ENCODE measurements at places on chromosomes 13 and 19.

DNA sequence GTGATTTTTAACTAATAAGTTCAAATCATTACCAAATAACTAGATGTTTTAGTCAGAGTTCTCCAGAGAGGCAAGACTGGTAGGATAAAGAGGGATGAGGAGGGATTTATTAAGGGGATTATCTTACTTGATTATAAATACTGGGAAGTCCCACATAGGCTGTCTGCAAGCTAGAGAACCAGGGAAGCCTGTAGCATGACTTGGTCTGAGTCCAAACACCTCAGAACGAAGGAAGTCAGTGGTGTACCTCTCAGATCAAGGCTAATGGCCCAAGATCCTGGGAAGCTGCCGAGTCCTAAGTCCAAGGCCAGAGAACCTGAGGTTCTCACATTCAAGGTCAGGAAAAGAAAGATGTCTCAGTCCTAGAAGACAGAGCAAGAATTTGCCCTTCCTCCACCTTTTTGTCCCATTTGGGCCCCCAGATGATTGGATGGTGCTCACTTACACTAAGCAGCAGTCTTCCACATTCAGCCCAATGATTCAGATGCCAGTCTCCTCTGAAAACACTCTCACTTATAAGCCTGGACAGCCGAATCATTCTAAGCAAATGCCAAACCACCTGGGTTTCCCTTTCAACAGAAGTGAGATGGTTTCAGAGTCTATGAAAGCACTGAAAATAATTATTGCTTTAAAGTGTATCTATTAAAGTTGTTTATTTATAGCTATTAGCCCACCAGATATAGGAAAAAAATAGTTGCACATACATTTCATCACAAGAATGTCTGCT is 1599.2 kb downstream of the OLFM4 start:
- DNase-seq, result no peak

GRCh38 chr13:21557995-21558394 is 46.0 kb downstream of the MICU2 start:
- DNase-seq, result no peak

GRCh38 chr19:36032251-36033104 is at the start of gene CLIP3:
CLIP3 (minus strand) TSS chr19:36032873; CDS start chr19:36032357, 516 bp downstream.
- peak; percentile 43 for DNase-seq

DNA sequence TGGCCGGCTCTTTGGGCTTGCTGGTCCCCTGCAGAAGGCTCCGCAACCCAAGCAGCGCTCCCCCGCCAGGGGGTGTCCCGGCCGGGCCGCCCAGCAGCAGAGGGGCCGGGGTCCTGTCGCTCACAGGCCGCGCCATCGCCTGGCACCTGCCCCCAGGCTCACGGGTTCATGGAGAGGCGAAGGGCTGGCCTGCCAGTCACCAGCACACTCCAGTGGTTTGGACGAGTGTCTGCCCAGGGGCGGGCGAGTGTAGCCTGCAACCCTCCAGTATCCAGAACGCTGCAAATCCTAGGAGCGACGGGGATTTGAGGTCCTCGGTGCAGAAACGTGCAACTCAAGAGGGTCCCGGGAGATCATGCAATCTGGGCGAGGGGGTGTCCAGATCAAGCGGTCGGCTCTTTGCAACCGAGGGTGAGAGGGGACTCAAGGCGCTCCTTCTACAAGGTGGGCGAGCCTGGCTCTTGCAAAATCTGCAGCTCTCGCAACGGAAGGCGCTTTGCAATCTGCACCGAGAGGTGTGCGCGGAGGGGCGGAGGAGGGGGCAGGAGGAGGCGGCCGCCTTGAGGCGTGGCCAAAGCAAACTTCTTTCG is at the start of gene DBP:
Gene DBP (minus strand): TSS at position 521 of the 590 bp plus-strand sequence. CDS start 385 bp downstream, at position 136.
- no peak for DNase-seq

GRCh38 chr13:34000955-34001354 is 183.0 kb downstream of the RFC3 start:
- no peak for DNase-seq

GRCh38 chr13:25946321-25946720 is 105.5 kb downstream of the SHISA2 start:
- no peak for DNase-seq

- no peak for DNase-seq
Measured at GRCh38 chr13:55615081-55615480, 1525.6 kb upstream of the PRR20A start.

- no peak for DNase-seq
Measured at GRCh38 chr13:113157929-113158747, at the start of gene PROZ. PROZ (plus strand) TSS chr13:113158648; CDS start chr13:113158661, 13 bp downstream.

- no peak for DNase-seq
Measured at GRCh38 chr13:47226516-47226915, 329.7 kb upstream of the HTR2A start.

DNA sequence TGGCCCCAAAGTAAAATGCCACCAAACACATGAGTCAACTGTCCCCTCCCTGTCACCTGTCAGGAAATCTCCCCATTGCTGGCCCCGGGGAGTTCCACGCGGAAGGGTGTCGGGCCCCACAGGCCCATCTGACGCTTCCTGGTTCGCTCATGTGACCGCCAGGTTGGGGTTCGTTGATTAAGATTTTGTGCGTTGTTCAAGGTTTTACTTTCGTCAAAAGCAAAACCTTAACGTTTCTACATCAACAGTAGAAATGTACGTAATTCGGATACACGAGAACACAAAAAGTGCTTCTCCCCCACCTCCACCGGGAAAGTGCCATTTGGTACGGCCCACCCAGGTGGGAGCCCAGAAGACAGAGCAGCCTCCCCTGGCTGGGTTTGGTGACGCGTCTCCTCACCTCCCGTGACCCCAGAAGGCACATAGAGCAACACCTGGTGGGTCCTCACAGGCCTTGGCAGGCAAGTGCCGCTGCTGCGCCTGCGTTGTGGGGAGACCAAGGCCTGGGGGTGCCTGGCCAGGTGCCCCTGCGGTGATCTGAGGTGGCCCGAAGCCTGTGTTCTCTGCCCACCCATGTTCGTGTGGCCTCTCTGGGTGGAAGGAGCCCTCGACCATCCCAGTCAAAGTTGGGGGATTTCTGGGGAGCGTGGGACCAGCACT is 161.6 kb downstream of the KDM4B start:
- DNase-seq, result peak; percentile 54

DNA sequence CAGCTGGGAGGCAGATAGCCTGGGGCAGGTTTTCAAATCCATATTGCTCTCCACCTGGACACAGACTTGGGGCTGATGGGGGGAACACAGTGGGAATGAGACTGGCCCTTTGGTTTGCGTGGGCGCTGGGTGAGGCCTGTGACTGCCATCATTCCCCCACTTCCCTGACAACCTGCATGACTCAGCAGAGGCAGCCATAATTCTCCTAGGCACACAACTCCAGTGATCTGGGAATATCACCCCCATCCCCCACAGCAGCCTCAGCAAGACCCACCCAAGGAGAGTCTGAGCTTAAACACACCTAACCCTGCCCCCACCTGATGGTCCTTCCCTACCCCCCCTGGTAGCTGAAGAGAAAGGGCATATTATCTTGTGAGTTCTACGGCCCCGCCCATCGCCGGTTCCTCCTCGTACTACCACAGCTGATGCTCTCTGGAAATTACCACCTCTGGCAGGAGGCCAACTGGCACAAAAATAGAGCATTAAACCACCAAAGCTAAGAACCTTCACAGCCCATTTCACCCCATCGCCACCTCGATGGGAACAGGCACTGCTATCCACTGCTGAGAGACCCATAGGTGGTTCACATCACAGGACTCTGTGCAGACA is 71.0 kb downstream of the RNF17 start:
- no peak for DNase-seq

GRCh38 chr19:47561440-47562057 is 11.4 kb downstream of the ZNF541 start:
- no peak for DNase-seq

- no peak for DNase-seq
Measured at GRCh38 chr13:97256343-97256783, 34.2 kb downstream of the MBNL2 start.

DNA sequence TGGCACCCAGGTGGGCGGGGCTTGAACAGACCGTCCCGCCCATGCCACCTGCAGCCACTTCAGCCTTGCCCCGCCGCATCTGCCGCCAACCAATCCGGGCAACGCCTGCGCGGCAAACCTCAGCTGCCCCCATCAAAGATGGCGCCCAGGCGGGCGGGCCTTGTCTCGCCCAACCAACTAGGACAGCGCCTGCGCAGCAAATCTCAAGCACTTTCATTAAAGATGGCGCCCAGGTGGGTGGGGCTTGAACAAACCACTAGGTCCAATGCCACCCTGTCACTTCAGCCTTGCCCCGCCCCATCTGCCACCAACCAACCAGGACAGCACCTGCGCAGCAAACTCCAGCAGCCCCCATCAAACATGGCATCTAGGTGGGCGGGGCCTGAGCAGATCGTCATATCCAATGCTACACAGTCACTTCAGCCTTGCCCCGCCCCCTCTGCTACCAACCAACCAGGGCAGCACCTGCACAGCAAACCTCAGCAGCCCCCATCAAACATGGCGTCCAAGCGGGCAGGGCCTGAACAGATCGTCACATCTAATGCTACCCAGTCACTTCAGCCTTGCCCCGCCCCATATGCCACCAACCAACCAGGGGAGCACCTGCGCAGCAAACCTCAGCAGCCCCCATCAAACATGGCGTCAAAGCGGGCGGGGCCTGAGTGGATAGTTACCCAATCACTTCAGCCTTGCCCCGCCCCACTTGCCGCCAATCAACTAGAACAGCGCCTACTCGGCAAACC is 1.4 kb downstream of the PEG3 start:
- DNase-seq, result peak; percentile 6
